ENCODE measurements at places on chromosomes 13 and 19.

DNA sequence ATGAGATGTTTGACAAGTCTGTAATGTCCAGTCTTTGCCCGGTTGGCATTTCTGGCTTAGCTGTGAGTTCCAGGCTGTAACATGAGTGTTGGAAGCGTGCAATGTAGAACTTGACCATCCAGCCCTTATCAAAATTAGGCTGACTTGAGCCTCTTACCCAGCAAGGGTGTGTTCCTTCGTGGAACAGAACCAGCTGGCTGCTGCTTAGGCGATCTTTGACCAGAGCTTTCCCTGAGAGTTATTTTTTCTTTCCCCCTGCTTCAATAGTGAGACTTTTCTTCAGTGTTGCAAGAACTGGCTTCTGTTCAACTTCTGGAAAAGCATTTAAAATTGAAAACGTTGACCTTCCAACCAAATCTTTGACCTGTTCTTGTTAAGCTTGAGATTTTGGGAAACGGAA is 6.5 kb downstream of the TNFSF13B start:
- DNase-seq, result no peak

DNA sequence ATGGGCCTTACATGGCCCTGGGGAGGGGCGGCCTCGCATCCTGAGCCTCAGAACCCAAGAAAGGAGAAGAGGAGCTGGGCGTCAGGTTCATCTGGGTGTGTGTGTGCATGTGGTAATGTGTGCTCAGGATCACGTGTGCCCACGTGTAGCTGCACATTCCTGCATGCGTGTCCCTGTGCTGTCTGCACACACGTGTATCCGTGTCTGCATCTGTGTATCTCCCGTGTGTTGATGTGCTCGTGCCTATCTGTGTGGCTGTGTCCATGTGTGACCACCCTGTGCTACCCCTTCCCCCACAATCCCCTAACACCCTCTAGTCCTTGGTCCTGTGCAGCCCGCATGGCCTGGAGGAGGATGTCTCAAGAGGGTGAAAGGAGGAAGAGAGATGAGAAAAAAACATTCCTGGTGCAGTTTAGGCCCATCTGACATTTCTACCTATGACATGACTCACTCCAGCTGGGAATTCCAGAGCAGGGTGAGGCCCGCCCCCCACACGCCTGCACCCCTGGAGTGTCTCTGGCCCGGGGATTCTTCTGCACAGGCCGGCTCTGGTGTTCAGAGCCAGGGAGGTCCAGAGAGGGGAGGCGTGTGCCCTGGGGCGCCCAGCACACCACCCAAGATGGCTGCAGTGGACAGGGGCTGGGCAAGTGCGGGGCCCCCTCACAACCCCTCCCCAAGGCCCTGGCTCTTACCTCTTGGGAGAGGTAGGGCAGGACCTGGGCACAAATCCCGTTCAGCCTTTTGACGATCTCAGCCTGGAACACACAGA is 7.1 kb downstream of the TLE5 start:
- no peak for DNase-seq

GRCh38 chr13:74973935-74974879 is 507.8 kb downstream of the TBC1D4 start:
- DNase-seq, result no peak

DNA sequence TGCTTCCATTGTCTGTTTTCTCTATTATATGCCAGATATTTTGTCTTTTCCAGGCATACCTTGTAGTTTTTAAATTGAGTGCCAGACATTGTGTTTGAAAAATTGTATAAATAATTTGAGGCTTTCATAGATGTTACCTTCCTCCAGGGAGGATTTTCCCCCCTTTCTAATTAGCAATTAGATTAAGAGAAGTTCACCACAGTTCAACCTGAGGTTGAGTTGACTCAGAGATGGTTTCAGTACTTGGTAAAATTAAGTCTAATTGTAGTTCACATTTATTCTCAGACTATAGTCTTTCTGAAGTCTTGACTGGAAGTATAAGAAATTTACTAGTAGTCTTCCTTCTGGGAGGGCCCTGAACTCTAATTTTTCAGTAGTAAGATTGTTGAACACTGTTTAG is 104.1 kb upstream of the SCEL start:
- no peak for DNase-seq

GRCh38 chr19:246551-246950 is 44.7 kb downstream of the PLPP2 start:
- no peak for DNase-seq

DNA sequence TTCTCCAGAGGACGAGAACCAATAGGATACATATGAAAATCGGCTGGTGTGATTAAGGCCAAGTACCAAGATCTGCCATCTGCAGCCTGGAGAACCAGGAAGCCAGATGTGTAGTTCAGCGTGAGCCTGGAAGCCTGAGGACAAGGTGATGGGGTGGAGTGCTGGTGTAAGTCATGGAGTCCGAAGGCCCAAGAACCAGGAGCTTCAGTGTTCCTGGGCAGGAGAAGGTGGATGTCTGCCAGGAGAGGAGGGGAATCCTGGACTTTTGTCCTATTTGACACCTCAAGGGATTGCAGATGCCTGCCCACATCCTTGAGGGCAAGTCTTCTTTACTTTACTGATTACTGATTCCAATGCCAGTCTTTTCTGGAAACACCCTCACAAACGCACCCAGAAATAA is 71.5 kb downstream of the SPATA13 start:
- no peak for DNase-seq

DNA sequence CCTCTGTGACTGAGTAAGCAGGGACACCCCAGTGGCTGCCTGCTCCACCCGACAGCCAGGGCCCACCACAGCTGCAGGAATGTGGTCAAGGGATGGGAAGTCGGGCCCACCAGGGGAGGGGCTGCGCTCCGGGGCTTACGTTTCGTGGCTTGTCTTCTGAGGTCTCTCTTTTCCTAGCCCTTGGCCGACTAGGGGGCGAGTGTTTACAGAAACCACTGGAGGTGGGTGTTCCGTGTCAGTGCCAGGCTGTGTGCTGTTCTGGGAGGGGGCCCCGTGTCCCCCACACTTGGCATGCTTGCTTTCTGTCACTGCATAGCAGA is 4.5 kb downstream of the ADAT3 start:
- DNase-seq, result no peak

GRCh38 chr13:75804605-75805004 is 168.5 kb downstream of the LMO7 start:
- no peak for DNase-seq

- no peak for DNase-seq
These were observed 246.6 kb upstream of the MAB21L1 start for GRCh38 chr13:35723053-35723461.

- no peak for DNase-seq
These were observed 94.7 kb downstream of the FRY start for GRCh38 chr13:32126278-32126677.

DNA sequence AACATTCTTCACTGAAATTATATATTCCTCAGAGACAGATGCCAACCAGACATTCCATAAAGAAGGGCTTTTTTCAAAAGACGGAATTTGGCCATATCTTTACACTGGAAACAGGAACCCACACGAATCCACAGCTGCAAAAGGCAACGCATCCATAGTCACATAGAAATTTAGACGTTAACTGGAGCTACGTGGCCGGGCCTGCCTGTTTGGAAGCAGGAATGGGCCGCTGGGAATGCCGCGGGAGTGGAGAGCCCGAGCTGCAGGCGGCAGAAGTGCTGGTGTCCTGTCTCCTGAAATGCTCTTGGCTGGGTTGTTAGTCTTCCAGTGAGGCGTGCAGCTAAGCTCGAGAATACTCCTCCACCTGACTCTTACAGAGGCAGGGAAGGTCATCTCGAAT is 122.2 kb downstream of the KL start:
- DNase-seq, result no peak

DNA sequence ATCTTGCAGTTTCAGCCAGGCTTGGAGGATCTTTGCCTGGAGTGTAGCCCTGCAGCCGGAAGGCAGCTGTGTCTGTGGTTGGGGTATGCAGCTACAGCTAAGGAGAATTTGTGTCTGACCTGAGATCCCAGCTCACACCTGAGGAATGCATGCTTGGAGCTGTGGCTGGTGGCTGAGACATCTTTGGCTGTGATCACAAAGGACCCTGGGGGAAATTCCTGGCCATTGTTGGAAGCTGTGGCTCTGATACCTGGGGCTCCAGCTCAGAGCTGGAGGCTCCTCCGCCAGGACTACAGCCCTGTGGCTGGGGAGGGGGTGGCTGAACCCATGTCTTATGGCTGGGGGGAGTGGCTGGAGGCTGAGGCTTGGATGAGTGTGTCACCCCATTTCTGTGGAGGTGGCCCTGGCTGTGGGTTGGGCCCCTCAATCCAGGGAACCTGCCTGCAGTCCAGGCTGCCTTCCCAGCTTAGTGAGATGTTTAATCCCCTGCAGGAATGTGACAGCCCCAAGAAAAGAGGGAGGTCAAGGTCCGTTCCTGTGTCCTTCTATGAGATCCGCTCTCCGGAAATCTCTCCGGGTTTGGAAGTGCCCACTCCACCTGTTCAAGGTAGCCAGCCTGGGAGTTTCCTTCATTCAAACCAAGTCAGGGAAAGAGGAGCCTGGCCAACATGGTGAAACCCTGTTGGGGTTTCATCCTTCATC is 27.6 kb downstream of the ARHGEF18 start:
- DNase-seq, result no peak

GRCh38 chr19:18488838-18489626 is 32.8 kb downstream of the ELL start:
- no peak for DNase-seq

DNA sequence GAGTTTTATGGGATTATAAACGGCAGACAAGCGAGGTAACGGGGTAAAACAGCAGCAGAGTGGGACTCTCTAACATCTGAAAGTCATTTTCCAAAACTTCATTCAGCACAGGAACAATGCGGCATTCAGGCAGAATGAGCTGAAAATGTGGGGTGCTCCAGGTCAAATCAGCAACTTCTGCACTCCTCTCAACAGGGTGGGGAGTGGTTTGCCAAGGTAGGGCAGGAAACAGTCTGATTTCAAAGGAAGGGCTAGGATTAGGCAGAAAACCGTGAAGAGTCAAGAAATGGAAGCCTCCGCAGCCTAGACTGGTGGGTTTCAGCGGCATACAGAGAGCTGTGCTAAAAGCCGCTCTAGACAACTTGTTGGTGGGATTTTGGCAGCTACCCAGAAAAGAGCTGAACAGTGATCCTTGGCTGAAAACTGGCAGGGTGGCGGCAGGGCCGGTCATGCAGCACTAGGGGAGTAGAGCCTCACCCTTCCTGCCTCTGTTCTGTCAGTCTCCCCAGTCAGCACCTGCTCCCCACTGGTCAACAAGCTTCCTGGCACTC is 154.2 kb upstream of the KLF12 start:
- no peak for DNase-seq

GRCh38 chr13:113274721-113275120 is 22.3 kb upstream of the LAMP1 start:
- no peak for DNase-seq

- DNase-seq, result no peak
These were observed 1115.2 kb upstream of the MIR17HG start for GRCh38 chr13:90232291-90232690.

DNA sequence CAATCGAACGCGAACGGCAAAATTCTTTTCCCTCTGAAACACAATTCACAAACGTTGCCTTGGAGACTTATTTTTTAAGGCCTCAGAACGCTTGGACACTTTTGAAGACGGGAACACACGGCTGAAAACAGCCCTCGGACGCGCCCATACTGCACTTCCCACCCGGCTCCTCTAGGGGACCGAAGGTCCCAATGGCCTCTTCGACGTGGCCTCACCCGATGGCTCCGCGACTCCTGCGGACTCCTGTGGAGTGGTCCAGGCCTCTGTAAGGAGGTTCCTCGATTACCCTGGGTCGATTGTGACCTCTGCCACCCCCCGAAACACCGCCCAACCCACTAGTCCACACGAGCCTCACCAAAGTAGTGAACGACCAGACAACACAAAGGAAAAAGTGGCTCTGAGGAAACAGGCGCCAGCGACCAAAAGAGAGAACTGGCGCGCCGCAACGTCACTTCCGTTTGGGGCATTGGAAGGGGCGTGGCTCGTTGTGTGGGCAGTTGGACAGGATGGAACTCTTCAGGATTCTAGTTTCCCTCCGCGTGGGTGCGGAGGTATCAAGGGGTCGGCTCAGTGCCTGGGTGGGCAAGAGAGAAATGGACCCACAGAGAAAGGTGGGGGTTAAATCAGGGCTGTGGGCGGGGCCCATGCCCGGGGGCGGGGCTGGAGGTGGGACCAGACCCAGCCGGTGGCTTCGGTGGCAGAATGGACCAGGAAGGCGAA is at the start of gene ZNF560:
ZNF560 (minus strand) TSS at position 434 of the 720 bp plus-strand sequence. CDS start 23,303 bp downstream, outside the sequence.
- DNase-seq, result no peak

DNA sequence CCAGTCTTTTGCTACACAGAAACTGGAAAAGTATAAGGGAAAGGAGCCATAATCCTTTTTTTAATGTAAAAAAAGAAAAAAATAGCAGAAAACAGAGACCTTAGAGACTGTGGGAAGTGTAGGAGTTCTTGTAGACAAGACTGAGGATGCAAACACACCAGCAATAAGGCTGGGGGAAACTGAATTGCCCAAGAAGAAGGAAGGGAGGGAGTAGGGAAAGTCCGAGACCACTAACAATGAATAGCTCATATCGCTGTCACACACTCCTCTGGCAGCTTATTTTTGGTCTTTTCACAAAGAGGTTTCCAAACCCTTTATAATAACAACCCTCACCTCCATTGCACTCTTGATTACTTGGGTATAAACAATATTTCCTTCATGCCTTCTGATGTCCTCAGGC is 952.0 kb downstream of the SLITRK5 start:
- no peak for DNase-seq

DNA sequence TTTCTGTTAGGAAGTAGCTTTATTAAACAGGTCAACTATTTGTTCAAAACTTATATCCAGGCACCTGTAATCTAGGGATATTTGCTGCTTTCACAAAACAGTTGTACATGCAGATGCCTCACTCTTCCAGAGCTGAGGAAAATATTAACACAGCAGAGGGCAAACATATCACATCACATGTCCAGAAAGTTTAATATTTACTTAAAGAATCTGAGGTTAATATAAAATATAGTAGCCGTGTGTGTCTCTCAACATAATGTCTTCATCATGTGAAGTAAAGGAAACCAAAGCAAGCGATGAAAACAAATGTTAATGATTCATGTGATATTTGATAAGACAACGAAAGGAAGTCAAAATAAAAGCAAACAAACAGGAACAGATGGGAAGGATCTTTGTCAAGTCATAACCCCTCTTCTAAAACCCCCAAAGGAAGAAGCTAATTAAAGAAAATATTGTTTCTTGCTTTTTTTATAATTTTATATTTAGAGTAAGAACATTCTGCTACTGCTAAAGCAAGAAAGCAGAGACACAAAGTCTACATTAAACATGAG is 418.8 kb downstream of the DACH1 start:
- no peak for DNase-seq

DNA sequence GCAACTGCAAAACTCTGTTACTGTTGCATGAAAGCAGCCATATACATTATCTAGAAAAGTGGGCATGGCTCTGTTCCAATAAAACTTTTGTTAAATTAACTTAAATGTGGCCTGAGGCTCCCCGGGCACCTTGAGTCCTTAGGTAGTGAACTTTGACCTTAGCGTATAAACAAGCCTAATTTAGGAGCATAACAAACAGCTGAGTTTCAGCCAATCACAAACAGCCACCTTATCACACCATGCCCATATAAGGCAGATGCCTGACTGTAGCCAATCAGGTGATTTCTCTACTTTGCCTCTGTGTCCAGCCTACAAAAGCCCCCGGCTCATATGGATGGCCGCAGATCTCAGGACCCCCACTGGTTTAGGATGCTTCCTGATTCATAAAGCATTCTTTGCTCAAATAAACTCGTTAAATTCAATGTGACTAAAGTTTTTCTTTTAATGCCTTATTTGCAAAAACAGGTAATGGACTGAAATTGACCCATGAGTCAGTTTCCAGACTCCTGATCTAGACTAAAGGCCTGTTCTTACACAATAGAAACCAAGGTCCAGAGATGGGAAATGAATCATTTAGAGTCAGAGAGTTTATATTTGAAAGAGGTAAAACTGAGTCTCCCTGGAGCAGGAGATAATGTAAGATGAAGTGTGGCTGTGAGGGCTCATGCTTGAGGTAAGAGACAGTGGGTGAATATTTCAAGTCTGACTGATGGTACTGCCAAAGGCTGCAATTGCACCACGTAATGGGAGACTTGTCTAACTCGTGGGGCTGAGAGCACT is 130.2 kb downstream of the FGF9 start:
- no peak for DNase-seq

Measured in HL-60 (cell line).